Nephron progenitor cell (in vitro differentiated cells): ENCODE measurements at places on chromosomes 11 and 22.

- DNase-seq, result no peak
Observed at GRCh38 chr22:42562684-42563083, 8.9 kb downstream of the SERHL2 start.

DNA sequence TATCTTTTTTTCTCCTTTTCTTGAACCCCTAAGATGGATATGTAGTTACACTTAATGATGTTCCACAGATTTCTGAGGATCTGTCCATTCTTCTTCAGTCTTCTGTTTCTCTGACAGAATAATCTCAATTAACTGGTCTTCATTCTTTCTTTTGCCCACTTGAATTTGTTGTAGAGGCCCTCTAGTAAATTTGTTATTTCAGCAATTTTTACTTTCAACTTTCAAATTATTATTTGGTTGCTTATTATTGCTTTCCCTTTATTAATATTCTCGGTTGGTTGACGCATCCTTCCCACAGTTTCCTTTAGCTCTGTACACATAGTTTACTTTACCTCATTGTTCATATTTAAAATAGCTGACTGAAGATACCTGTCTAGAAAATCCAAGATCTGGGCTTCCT lies 1013.7 kb upstream of the CNTN5 start:
- no peak for DNase-seq

GRCh38 chr11:26021017-26021416 lies 310.9 kb upstream of the ANO3 start:
- no peak for DNase-seq

- no peak for DNase-seq
Observed at GRCh38 chr11:9855579-9856287, 191.9 kb downstream of the SWAP70 start.

DNA sequence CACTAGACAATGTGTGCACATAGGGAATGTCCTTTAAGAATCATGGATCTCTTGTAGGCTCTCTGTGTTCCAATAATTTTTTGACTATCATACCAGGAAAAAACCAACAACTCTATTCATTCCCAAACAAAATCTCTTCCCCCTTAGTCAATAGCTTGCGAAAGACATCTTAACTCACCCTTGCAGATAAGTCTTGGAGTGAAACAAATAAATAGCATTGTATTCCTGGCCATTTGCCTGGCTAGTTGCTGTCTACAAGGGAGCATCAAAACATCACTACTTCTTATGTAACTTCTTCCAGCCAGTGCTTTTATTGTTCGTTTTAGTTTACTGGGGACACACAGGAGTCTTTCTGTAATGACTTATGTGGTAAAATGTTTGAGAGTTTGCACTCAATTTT lies 29.4 kb downstream of the SCN3B start:
- DNase-seq, result no peak

GRCh38 chr11:56988614-56989013 lies at the start of gene OR5AK2:
OR5AK2 (plus strand) TSS chr11:56988914; CDS start chr11:56988914, 0 bp downstream.
- no peak for DNase-seq

DNA sequence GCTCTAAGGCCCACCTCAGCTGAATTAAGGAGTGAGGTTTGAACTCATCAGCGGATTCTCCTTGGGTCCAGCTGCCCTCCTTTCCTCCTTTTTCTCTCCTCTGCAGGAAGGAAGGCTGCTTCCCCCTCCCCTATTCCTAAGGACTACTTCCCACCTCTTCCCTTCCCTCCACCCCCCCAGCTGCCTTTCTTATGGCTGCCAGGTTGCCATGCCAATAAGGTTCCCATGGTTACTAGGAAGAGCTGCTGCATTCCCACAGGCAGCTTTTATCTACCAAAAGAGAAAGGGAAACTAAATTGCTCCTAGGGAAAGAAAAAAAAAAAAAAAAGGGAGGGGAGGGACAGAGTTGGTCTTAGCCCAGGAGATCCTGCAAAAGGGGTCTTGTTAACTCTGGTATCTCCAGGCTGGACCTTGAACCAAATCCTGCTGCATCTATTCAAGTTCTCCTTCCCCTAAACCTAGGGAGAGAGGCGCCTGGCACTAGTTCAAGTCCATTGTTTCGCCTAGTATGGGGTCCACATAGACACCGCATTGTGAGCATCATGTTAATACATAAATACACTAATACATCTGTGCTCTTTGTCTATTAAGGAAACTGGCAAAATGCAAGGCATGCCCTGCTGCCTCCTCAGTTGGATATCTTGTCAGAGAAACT lies 21.2 kb upstream of the FEZ1 start:
- peak; percentile 73 for DNase-seq

- peak; percentile 81 for DNase-seq
Observed at GRCh38 chr11:133947321-133947756, 9.4 kb downstream of the IGSF9B start.

- DNase-seq, result no peak
Observed at GRCh38 chr22:42791721-42792452, 65.2 kb downstream of the ARFGAP3 start.

DNA sequence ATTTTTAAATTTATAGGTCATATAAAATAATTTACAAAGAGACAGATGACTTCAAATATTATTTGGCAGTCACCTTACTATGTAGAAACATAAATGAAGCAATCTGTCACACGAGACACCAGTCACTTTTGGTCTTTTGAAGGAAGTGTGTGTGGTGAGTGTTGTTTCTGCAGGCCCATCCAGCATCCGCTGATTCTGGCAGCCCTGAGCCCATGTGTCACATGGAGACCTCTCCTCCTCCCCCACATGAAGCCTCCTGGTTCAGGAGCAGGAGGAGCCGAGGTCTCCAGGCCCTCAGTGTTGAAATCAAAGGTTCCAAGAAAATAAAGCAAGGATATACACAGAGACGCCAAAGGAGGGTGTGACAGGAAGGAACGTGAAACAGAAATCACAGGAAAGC lies 60.1 kb downstream of the ARFGAP3 start:
- no peak for DNase-seq

GRCh38 chr11:106398502-106399075 lies 321.1 kb downstream of the AASDHPPT start:
- peak; percentile 10 for DNase-seq

DNA sequence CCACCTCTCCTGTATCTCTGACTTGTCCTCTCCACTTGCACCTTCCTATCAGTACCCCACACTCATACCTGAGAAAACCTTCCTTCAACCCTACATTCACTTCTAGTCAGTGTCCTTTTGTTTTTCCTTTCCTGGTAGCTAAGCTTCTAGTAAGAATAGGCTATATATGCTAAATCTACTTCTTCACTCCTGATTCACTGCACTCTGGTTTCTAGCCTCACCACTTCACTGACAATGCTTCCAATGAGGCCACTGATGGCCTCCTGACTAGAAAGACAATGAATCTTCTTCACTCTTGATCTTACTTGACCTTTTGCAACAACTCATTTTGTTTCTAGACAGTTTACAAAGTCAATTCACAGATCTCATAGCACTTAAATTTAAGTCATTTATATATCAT lies 52.0 kb downstream of the RELT start:
- no peak for DNase-seq

DNA sequence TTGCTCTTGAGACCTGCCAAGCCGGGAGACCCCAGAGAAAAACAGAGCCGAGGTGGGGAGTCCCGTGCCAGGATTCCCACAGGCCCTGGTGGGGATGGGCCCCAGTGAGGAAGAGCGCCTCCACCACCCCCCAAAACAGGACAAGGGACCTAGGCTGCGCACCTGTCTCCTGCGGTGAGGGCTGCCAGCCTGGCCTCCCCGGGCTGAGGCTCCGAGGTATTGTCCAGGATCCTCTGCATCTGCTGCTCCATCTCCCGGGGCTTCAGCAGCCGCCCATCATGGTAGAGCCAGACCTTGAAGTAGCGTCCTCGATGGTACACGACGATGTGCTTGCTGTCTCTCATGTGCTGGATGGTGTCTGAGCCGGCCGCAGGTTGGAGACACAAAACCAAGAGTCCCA lies 33.3 kb upstream of the TESMIN start:
- DNase-seq, result no peak

- no peak for DNase-seq
Observed at GRCh38 chr11:117910941-117911655, 18.1 kb downstream of the TMPRSS13 start.

- DNase-seq, result peak; percentile 4
Observed at GRCh38 chr11:43825217-43825816, 55.3 kb upstream of the ALKBH3 start.

- peak; percentile 3 for DNase-seq
Observed at GRCh38 chr11:1219834-1220815, 2.7 kb upstream of the MUC5B start.

DNA sequence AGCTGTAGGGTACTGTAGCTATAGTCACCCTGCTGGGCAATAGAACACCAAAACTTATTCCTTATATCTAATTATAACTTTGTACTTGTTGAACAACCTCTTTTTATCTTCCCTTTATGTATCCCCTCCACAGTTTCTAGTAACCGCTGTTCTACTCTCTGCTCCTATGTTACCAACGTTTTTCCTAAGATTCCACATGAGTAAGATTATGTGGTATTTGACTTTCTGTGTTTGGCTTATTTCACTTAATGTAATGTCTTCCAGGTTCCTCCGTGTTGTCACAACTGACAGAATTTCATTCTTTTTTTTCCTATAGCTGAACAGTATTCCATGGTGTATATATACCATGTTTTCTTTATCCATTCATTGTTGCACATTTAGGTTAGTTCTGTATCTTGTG lies 258.4 kb downstream of the DYNC2H1 start:
- no peak for DNase-seq

DNA sequence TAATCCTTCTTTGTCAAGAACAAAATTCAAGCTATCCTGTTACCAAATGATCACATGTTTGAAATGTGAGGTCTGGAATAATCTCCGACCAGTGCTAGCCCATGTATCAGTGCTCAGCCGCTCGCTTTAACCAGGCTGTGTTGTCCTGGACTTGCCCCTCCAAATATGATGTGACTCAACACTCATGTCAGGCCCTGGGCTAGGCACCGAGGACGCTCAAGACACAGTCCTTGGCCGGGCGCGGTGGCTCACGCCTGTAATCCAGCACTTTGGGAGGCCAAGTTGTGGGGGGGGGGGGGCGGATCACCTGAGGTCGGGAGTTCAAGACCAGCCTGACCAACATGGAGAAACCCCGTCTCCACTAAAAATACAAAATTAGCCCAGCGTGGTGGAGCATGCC lies 54.1 kb upstream of the WNT7B start:
- no peak for DNase-seq

DNA sequence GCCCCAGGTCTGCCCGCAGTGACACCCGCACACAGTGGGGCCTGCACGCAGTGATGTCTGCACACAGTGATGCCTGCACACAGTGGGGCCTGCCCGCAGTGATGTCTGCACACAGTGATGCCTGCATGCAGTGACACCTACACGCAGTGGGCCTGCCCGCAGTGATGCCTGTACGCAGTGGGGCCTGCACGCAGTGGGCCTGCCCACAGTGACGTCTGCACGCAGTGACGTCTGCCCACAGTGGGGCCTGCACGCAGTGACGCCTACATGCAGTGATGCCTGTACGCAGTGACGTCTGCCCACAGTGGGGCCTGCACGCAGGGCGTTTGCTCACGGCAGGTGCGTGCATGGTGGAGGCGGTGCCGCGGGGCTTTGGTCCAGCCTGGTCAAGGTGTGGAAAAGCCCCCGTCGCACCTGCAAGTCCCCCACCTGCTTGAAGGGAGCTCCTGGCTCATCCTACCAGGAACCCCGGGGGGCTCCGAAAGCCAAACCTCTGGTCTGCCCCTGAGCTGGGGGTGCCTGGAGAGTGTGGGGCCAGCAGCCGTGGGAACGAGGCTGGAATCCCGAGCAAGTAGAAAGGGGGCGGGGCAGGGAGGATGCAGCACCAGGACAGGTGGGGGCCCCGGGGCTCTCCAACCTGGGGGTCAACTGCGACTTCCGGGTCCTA lies 8.9 kb upstream of the SYT8 start:
- DNase-seq, result no peak

- no peak for DNase-seq
Observed at GRCh38 chr11:1773131-1773993, 9.6 kb upstream of the CTSD start.

GRCh38 chr11:45344028-45344427 lies 57.9 kb upstream of the SYT13 start:
- no peak for DNase-seq

DNA sequence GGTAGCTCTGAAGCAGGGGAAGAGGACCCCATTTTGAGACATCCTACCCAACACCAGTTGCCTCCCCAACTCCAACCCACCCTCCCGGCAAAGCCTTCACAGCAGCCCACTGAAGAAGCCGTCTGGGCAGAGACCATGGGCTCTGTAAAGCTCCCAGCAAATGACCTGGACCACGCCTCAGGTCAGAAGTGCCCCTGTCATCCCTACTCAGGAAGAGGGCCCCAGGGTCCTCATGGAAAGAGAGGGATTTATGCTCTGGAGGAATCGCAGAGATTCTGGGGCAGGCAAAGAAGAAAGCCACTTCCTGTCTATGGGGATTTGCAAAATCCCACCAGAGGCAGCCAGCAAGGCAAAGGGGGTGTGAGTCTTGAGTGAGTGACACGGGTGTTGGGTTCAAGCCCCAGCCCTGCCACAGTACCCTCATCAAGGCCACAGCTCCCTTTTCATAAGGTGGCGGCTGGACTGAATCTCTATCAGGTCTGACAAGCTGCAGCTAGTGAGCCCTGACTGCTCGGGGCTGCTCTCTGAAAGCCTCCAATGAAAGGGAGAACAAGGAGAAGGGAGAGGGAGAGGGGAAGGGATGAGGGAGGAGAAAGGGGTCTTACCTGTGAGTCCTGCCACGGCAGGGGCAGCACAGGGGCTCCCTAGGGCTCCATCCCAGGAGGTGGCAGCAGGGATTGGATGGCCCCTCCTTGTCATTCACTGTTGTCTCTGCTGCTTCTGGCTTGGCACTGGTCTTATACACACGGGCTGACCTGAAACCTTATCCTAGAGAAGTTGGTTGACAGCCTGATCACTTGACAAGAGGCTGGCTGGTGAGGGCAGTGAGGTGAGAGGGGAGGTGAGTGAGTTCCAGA lies at the start of gene UCP3:
TSS of gene UCP3 (minus strand) at position 713 of the 857 bp plus-strand sequence. CDS start 2,043 bp downstream, outside the sequence.
- DNase-seq, result no peak

GRCh38 chr11:74646954-74647353 lies 54.6 kb downstream of the POLD3 start:
- DNase-seq, result no peak

DNA sequence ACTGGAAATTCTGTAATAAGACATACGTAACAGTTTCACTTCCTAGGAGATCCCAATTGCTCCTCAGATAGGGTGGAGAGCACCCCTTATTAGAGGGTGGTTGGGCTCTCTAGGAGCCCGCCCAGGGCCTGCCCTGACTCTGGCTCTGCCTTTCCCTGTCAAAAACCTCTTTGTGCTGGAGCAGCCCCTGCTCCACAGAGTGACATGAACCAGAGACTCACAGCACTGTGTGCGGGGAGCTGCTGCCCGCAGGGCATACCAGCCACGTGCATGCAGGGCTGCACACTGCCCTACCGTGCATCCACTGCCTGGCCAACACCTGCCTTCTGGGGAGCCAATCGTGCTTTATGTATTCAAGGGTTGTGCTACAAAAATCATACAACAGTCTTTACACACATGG lies 24.3 kb downstream of the KCNQ1OT1 start:
- no peak for DNase-seq
